ENCODE measurements at places on chromosomes 5 and 9.
A peak's percentile ranks its signal among the peaks of the same experiment; 100 is the strongest.

GRCh38 chr9:132163457-132163875, 1.6 kb downstream of the NTNG2 start:
- DNase-seq, result no peak

DNA sequence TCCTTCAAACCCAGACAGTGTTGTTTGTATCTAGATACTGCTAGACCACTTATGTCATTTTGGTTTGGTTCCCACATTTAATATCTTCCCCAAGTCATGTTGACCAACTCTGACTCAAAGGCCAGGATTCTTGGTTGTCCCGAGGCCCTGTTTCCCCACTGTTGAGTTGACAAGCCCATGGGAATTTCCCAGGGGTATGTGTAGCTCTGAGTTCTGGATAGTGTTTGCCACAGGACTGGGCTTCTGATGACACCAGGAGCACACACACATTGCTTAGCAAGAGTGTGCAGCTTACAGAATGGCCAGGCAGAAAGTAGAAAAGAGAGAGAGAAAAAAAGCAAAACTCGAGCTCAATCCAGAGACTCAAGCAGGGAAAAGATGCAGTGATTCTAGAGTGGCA, 214.4 kb downstream of the NXNL2 start:
- DNase-seq, result peak; percentile 73

- no peak for DNase-seq
Observed at GRCh38 chr5:119220576-119221197, 135.1 kb upstream of the TNFAIP8 start.

- no peak for DNase-seq
Observed at GRCh38 chr9:14811844-14812243, 89.3 kb upstream of the CER1 start.

GRCh38 chr5:17360879-17361278, 137.2 kb upstream of the TAF11L2 start:
- no peak for DNase-seq

DNA sequence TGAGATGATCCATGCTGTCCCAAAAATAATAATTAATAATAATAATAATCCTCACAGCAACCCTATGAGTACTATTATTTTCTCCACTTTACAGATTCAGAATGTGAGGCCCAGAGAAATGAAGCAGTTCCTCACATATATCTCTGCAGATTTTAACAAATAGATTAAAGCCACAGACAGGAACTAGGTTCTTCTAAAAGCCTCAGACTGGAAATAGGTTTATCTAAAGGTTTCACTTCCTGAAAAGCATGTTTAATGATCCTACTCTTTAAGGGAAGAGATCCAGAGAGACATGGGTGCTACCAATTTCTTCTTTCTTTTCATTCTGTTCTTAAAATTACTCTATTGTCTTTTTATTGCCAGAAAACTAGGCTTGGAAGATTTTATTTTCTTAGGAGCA, 1079.4 kb upstream of the COX7C start:
- DNase-seq, result no peak

- DNase-seq, result no peak
Observed at GRCh38 chr5:8538821-8539220, 669.9 kb downstream of the MTRR start.

- no peak for DNase-seq
Observed at GRCh38 chr5:43016217-43016779, 23.8 kb downstream of the ANXA2R start.

DNA sequence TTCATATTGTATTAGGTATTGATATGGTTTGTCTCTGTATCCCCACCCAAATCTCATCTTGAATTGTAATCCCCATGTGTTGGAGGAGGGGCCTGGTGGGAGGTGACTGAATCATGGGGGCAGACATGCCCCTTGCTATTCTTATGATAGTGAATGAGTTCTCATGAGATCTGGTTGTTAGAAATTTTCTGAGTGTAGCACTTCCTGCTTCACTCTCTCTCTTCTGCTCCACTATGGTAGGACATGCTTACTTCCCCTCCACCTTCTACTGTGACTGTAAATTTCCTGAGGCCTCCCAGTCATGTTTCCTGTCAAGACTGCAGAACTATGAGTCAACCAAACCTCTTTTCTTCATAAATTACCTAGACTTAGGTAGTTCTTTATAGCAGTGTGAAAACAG, 187.4 kb upstream of the SLC24A2 start:
- no peak for DNase-seq

DNA sequence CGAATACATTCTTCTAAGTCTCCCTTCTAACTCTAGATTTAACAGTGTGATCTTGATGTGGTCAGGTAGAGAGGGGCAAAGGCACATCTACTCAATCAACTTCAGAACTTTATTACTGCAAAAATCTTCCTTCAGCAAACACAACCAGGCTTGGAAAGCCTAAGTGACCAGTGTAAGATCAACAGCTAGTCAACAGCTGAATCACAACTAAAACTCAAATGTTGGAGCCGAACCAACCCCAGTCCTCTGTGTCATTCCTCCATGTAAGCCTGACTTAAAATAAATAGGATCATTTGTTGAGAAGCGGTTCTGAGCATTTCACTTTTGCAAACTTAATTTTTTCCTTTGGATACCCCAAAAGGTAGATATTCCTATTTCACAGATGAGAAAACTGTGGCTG, 352.7 kb downstream of the EBF1 start:
- no peak for DNase-seq

GRCh38 chr9:116608064-116608463, 79.0 kb upstream of the TRIM32 start:
- no peak for DNase-seq

DNA sequence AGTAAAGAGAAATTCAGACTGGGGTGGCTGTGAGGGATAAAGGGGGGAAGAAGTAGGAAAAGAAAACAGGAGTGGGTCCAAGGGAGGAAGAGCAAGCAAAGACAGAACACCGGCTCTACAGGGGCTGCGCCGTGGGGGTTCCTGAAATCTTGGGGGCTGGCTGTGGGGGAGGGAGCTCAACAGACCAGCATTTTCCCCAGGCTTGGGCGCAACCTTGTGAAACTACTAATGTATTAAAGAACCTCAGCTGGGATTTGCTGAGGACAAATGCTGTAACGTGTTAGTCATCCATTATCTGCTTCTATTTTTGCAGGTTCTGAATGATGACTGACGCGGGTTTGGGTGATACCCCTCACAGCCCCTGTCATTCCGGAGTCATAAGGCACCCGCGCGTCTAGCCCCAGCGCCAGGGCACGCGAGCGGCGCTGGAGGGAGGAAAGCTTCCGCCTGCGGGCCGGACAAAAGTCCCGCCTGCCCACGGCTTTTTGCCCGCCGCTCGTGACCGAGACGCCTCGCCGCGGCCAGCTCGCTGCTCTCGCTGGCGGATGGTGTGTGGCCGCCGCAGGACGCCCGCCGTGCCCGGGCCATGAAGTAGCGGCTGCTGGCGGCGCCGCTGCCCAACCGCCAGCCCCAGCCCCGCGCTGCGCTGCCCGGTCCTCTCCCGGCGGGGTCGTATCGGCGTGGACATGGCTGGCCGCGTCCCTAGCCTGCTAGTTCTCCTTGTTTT, 110.6 kb downstream of the PAM start:
- DNase-seq, result peak; percentile 90

- DNase-seq, result peak; percentile 48
Observed at GRCh38 chr9:116377179-116377798, 223.7 kb downstream of the PAPPA start.

DNA sequence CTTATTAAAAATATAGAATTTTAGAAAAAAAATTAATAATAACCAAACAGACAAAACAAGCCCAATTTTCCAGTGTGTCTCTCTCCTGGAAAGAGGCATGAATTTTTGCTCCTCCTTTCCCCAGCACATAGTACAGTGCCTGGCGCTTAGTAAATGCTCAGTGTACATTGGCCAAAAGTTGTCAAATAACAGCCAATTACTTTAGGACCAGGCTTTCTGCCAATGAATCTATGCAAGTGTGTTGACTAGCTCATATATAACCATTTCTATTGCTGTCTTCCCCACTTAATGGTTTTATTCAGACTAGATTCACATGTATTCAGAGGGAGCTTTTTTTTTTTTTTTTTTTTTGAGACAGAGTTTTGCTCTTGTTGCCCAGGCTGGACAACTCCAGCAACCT, 120.1 kb upstream of the CD180 start:
- DNase-seq, result no peak

Measured in fibroblast of skin of abdomen (primary cell).